ENCODE measurements at places on chromosomes 6 and 20.

- DNase-seq, result no peak
These were observed 277.6 kb downstream of the CDC5L start for GRCh38 chr6:44665143-44665542.

- DNase-seq, result no peak
These were observed 17.8 kb upstream of the PTGIS start for GRCh38 chr20:49585585-49586245.

GRCh38 chr6:154522576-154522975, 12.1 kb upstream of the CNKSR3 start:
- DNase-seq, result no peak

GRCh38 chr6:100440935-100441334, 23.8 kb downstream of the SIM1 start:
- no peak for DNase-seq

- no peak for DNase-seq
These were observed 34.6 kb upstream of the NKX2-2 start for GRCh38 chr20:21548390-21549035.

DNA sequence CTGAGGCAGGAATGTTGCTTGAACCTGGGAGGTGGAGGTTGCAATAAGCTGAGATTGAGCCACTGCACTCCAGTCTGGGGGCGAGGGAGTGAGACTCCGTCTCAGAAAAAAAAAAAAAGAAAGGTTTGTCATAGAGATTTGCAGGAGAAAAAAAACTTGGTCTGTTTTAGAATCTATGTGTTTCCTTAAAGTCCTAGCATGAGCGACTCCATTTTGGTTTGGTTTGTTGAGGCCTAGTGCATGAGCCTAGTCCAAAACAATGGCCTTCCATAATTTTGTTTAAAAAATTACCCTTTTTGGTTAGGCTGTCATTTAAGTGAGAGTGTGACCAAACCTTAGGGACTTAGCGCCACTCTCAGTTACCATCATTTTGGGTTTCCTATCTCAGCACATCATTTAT, 8.2 kb upstream of the GNMT start:
- DNase-seq, result no peak

GRCh38 chr6:111793711-111794111, 79.5 kb downstream of the FYN start:
- no peak for DNase-seq

GRCh38 chr6:570825-571224, 86.1 kb downstream of the HUS1B start:
- no peak for DNase-seq

Measured in stimulated activated CD4-positive, alpha-beta T cell treated with anti-CD3 and anti-CD28 coated beads, Interleukin-1b, Interleukin-23, amount 100 ng/mL, for 1 hour (primary cell).